ENCODE measurements at places on chromosomes 12 and 14. TPM values are rescaled to one million over a fixed set of nuclear protein-coding genes. Genes with fewer than 3 reads are reported as not detected.
A peak's percentile ranks its signal among the peaks of the same experiment; 100 is the strongest.

DNA sequence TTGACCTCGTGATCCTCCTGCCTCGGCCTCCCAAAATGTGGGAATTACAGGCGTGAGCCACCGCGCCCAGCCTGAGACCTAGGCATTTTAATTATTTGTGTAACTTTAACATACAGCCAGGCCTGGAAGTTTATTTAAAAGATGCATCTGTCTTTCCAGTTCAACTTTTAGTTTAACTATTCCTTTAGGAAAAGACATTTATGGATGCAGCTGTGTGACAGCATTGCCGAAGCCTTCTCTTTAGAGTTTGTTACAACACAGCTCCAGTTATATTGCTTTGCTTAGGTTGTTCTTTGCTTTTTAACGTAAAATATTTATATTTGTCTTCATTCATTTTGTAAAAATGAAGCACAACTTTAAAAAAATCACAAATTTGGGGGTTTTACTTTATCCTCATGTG lies 67.0 kb downstream of the DIP2B start:
- DNase-seq, result no peak
- H3K27ac ChIP-seq, result peak overlapping the region; percentile 62
- H3K27me3 ChIP-seq, result no peaks in the 10 kb centered on the region
- H3K4me3 ChIP-seq, result no peak overlapping the region

DNA sequence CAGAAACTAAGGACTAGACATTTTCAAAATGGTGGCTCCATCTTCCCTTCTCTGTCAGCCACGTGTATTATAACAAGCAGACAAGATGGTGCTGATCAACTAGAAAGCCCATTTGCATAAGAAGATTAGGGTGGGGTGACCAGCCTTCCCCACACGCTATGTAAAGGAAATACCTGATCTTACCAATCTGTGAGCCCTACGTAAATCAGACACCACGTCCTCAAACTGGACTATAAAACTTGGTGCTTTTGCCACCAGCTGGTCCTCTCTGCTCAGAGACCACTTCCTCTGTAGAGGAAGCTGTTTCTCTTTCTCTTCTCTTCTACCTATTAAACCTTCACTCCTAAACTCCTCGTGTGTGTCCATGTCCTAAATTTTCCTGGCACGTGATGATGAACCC lies 101.1 kb upstream of the PLEKHG7 start:
- no peak overlapping the region for H3K4me3 ChIP-seq
- no peaks in the 10 kb centered on the region for H3K4me1 ChIP-seq
- no peaks in the 10 kb centered on the region for H3K27me3 ChIP-seq
- no peak for DNase-seq

GRCh38 chr14:53496668-53497067 lies 343.5 kb upstream of the DDHD1 start:
- H3K36me3 ChIP-seq, result no peaks in the 10 kb centered on the region
- no peaks in the 10 kb centered on the region for H3K27me3 ChIP-seq
- no peak for DNase-seq
- no peak overlapping the region for H3K27ac ChIP-seq
- no peak overlapping the region for H3K4me3 ChIP-seq

DNA sequence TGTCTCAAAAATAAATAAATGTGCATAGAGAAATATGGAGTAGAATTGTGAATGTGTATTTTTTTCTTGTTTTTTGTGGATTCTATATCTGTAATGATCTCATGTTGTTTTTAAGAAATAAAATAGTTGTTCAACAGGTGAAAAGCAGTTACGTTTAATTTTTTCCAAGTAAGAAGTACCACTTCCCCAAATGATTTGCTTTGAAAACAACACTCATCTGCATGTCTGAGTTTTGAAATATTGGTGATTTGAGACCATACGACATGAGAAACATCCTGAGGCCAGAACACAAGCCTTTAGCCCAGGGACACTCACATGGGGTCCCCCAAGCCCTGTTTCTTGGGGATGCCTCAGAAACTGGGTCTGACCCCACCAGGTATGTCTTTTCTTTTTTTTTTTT lies 4.2 kb upstream of the FICD start:
- H3K36me3 ChIP-seq, result no peaks in the 10 kb centered on the region
- H3K27me3 ChIP-seq, result no peaks in the 10 kb centered on the region
- H3K27ac ChIP-seq, result no peak overlapping the region
- H3K4me1 ChIP-seq, result peaks cover 3% of the 10 kb centered on the region

ARG2 gene
- total RNA-seq, result 3.1 TPM

Data from liver (tissue), 10 donors.